ENCODE measurements at places on chromosomes 5 and 9. TPM values are rescaled to one million over a fixed set of nuclear protein-coding genes. Genes with fewer than 3 reads are reported as not detected.

Gene DOK3
- 3.3 TPM for total RNA-seq

Gene WNT8A
- total RNA-seq, result 0.82 TPM

Gene PARP8
- 48.5 TPM for total RNA-seq

Gene TRPM6
- total RNA-seq, result 1.6 TPM

Gene ALDOB
- total RNA-seq, result not detected

Gene SLC1A1
- 66.9 TPM for total RNA-seq

Gene CCL27
- total RNA-seq, result 0.41 TPM

Gene MARCOL
- total RNA-seq, result not detected

Gene NEURL1B
- 16.3 TPM for total RNA-seq

Gene SLC45A2
- 0.41 TPM for total RNA-seq

Gene CTNND2
- 74.2 TPM for total RNA-seq

Gene STOML2
- total RNA-seq, result 55.4 TPM

Gene SH3RF2
- total RNA-seq, result under 0.01 TPM

DNA sequence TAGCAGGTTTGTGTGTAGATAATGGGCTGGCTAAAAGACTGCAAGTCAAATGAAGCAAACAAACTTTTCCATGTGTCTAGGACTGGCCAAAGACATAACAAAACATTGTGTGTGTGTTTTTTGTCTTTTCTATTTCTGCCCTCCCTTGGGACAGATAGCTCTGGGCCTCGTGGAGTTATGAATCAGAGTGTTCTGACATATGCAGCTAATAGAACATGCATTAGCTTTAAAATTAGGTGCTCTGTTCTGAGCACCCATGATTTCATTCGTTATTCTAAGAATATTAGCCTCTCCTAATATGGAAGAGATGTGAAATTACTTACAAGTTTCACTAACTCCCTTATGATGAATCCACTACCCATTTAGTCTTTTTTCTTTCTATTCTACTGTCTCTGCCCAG is 367.3 kb upstream of the PAPPA start:
- DNase-seq, result no peak

- no peak for DNase-seq
Measured at GRCh38 chr5:59034498-59035186, 451.8 kb downstream of the RAB3C start.

GRCh38 chr5:121915765-121916164 is 46.0 kb upstream of the SRFBP1 start:
- no peak for DNase-seq

GRCh38 chr9:98873951-98874371 is 66.5 kb downstream of the GALNT12 start:
- DNase-seq, result no peak

DNA sequence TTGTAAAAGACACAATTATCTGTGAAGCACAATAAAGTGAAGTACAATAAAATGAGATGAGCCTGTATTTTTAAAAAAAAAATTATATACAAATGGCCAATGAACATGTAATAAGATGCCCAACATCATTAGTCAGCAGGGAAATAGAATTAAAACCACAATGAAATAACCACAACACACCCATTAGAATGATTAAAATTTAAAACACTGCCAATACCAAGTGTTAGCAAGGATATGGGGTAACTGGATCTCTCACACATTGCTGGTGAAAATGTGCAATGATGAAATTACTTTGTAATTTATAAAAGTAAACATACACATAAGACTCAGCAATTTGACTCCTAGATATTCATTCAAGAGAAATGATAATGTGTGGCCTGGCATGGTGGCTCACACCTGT is 62.8 kb downstream of the SHOC1 start:
- no peak for DNase-seq

- DNase-seq, result no peak
Measured at GRCh38 chr5:146667633-146668272, 151.8 kb upstream of the GPR151 start.

- DNase-seq, result no peak
Measured at GRCh38 chr9:70642341-70642740, 227.9 kb upstream of the KLF9 start.

DNA sequence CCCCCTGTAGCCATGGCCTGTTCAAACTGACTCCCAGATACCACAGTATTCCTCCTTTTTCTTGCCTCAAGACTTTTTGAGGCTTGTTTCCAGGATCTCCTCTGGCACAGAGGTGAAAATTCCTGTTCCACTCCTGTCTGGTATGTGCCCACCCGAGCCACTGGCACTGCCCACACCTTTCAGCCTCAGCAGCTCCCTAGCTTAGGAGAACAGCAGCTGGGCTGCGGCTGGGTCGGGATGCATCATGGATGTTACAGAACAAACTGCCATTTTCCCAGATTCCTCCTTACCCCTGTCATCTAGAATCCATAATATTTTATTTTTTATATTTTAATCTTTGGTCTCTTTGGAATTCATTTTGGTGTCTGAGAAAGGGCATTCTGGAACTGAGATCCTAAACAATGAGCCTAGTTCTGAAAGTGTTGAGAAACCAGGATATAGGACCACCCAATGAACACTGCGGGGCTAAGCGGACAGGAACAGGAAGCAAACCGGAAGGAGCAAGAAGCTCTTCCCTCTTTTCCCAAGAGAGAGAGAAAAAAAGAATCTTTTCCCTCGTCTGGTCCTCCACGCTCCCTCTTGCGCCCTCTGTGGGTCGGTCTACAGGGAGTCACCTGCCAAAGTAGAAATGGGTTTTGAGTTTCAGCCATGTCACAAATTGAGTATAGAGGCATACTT is 12.5 kb downstream of the OR2S2 start:
- DNase-seq, result peak; percentile 54

- no peak for DNase-seq
Measured at GRCh38 chr5:151253605-151253950, 593 bp downstream of the GM2A start.

GRCh38 chr9:33620738-33621439 is 96.8 kb downstream of the ANKRD18B start:
- DNase-seq, result no peak

GRCh38 chr9:121363622-121363961 is 6.5 kb downstream of the STOM start:
- no peak for DNase-seq
